ENCODE measurements at places on chromosomes 2 and 18.

DNA sequence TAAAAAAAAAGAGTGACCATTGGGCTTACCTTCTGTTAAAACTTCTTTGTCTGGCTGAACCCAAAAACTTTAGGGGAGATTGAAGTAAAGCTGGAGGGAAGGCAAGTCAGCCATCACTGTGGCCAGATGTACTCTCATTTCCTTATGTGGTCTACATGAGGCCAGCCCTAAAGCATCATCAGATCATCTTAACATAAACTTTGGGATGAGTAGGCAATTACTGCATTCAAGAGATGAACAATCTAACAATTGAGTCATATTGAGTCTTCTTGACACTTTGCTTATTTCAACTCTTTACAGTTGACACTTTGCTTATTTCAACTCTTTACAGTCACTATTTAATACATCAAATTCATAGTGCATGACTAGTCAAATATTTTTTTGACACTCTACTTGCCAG is 155.6 kb downstream of the QPCT start:
- no peak for DNase-seq
- H3K4me3 ChIP-seq: no peak overlapping the region
- H3K27me3 ChIP-seq: no peaks in the 10 kb centered on the region
- no peak overlapping the region for H3K27ac ChIP-seq

- no peak for DNase-seq
- peak overlapping the region; percentile 61 for H3K27ac ChIP-seq
- peaks cover 90% of the 10 kb centered on the region for H3K4me1 ChIP-seq
- H3K4me3 ChIP-seq: no peak overlapping the region
- H3K36me3 ChIP-seq: no peaks in the 10 kb centered on the region
Measured at GRCh38 chr2:207156451-207157161, 9.1 kb downstream of the KLF7 start.

- H3K4me3 ChIP-seq: peak overlapping the region; percentile 77
- H3K27me3 ChIP-seq: no peaks in the 10 kb centered on the region
- no peaks in the 10 kb centered on the region for H3K36me3 ChIP-seq
- DNase-seq: peak; percentile 95
Measured at GRCh38 chr18:3449512-3450011, 410 bp upstream of the TGIF1 start.

- no peaks in the 10 kb centered on the region for H3K36me3 ChIP-seq
- peak; percentile 31 for DNase-seq
- H3K4me1 ChIP-seq: no peaks in the 10 kb centered on the region
- H3K27me3 ChIP-seq: no peaks in the 10 kb centered on the region
- H3K27ac ChIP-seq: no peak overlapping the region
- H3K4me3 ChIP-seq: no peak overlapping the region
Measured at GRCh38 chr2:10171006-10171800, 48.7 kb downstream of the RRM2 start.

GRCh38 chr2:112692918-112693317 is 27.9 kb upstream of the NT5DC4 start:
- H3K27me3 ChIP-seq: no peaks in the 10 kb centered on the region
- no peak for DNase-seq
- H3K27ac ChIP-seq: no peak overlapping the region
- no peaks in the 10 kb centered on the region for H3K36me3 ChIP-seq
- H3K4me1 ChIP-seq: peaks cover 9% of the 10 kb centered on the region
- H3K4me3 ChIP-seq: no peak overlapping the region

- DNase-seq: no peak
- no peaks in the 10 kb centered on the region for H3K36me3 ChIP-seq
- no peak overlapping the region for H3K4me3 ChIP-seq
- H3K27ac ChIP-seq: no peak overlapping the region
- H3K27me3 ChIP-seq: no peaks in the 10 kb centered on the region
Measured at GRCh38 chr2:32788114-32788513, 158.6 kb upstream of the LTBP1 start.

DNA sequence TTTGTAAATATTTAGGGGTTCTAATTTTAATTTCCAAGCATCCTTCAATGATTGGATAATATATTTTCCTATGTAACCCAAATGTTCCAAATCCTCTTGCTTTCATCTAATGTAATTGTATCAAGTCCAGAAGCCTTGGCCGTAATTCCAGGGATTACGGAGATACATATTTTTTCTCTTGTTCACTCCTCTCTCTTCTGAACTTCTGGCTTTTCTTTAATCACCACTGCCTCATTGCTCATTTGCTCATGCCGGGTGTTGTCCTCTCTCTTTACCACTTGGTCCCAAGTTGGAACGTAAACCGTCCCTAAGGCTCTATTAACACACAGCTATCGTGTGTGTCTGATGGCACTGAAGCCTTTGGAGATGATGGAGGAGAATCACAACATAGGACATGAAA is 188.7 kb upstream of the COL3A1 start:
- DNase-seq: no peak
- no peaks in the 10 kb centered on the region for H3K27me3 ChIP-seq
- H3K36me3 ChIP-seq: no peaks in the 10 kb centered on the region
- no peak overlapping the region for H3K27ac ChIP-seq
- no peak overlapping the region for H3K4me3 ChIP-seq
- H3K4me1 ChIP-seq: no peaks in the 10 kb centered on the region

All from upper lobe of left lung (tissue), 6 donors.